ENCODE measurements at places on chromosomes 16 and 17.
A peak's percentile ranks its signal among the peaks of the same experiment; 100 is the strongest.

- DNase-seq: no peak
Observed at GRCh38 chr17:14545156-14545906, 244.4 kb downstream of the HS3ST3B1 start.

DNA sequence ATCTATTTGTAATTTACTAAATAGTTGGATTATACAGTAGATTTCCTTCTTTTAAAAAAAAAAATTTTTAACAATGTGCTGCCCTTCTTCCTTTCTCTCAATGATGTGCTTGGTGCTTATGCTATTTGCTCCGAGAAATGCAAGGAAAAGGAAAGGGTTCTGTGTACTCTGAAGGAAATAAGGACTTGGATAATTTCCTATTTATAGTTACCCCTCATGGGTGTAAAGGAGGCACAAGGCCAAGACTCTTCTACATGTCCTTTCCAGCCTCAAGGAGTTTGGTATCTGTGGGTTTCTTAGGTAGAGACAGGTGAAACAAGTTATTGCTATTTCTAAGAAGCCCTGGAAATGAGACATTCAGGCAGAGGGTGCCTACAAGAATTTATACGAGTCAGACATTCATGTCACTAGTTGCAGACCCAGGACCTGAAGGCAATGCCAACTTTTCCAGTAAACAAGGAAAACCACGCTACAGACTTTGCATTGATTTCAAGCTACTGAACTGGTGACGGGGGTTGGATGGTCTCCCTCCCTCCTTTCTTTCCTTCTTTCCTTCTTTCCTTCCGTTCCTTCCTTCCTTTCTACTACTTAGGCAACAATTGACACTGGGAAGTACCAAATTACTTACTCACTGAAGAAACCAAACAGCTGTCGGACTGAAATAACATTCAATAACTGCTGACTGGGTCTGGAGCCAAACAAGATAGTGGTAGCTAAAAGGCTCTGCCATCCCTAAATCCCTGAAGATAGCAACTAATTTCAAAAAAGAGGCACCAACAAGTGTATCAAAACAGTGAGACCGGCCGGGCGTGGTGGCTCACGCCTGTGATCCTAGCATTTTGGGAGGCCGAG is 33.8 kb upstream of the GHDC start:
- DNase-seq: no peak

DNA sequence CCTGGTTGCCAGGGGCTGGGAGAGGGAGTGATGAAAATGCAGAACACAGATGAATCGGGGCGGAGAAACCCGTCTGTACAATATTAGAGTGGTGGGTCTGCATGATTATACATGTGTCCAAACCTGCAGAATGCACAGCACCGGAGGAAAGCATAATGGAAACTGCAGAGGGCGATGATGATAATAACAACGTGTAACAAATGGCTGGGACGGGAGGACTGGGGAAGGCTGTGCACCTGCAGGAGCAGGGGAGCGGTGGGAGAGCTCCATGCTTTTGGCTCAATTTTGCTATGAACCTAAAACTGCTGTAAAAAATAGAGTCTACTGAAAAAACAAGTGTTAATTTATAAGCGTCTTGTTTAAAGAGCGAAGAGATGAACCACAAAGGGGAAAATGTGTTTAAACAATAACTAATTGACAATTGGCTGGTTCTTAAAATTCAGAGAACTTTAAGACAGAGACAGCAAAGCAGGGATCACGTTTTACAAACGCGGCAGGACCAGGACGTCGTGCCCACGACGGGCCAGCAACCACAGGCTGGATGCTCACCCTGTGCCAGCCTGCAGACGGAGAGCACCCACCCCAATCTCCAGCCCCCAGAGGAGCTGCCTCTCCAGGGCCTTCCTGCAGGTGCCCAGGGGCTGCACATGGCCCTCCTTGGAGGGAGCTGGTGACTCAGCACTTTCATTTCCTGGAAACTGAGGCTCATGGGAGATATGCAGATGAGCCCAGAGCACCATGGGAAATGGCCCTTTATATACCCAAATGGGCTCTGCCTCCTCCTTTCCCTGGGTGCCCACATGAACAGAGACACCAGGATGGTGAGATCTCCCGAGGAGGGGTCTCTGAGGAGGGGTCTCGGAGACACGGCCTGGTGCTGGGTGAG is at the start of gene TEX19:
TSS of gene TEX19 (plus strand) at position 783 of the 886 bp plus-strand sequence. CDS start 2,904 bp downstream, outside the sequence.
- DNase-seq: no peak

- DNase-seq: no peak
Observed at GRCh38 chr16:53082509-53082908, 27.7 kb downstream of the CHD9 start.

DNA sequence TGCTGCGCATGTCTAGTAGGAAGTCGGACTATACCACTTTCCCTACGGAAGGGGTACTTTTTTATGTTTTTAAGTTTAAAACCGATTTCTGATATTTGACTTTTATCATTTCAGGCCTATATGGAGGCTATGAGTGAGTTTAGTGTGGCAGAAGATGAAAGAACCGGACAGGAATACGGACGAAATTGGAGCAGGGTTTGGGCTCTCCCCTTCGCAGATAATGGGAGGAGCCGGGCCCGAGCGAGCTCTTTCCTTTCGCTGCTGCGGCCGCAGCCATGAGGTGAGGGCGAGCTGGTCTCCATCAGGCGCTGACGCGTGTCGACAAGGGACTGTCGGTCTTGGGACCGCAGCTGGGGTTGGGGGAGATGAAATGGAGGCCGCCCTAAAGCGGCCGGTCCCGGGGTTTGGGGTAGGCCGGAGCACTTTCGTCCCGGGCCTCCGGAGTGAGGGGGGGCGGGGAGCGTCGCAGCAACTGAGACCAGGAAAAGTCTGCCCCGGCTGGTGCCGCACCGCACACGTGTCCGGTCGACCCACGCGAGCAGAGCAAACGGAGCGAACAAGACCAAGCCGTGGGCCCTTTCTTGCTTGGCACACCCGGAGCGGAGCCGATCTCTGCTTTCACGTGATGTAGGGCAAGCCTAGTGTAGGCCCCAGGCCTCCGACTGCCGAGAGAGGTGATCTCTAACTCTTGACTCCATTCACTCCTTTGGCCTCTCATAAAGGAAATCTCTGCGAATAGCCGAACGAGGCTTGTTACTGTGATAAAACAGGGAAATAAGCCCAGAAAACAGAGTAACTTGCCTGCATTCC is at the start of gene RPL19:
TSS of gene RPL19 (plus strand) at position 214 of the 810 bp plus-strand sequence. CDS start at position 276, 62 bp downstream.
- no peak for DNase-seq

- DNase-seq: no peak
Observed at GRCh38 chr17:72387969-72388368, 267.1 kb downstream of the SOX9 start.

DNA sequence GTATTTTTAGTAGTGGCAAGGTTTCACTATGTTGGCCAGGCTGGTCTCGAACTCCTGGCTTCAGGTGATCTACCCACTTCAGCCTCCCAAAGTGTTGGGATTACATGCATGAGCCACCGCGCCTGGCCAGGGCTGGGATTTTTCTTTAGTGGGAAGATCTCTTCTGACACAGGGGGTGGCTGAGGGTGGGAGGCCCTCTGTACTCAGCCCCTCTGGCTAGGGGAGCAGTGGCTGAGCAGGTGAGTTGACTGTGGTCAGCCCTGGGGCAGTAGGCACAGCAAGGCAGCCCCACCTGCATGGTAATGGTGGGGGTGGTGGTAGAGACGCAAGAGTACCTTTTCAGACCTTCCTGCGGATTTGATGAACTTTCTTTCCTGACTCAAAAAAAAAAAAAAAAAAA is 12.3 kb upstream of the GPRC5B start:
- no peak for DNase-seq

- no peak for DNase-seq
Observed at GRCh38 chr16:5709889-5710288, 612.3 kb upstream of the EEF2KMT start.

- no peak for DNase-seq
Observed at GRCh38 chr16:9932919-9933653, 249.1 kb downstream of the GRIN2A start.

DNA sequence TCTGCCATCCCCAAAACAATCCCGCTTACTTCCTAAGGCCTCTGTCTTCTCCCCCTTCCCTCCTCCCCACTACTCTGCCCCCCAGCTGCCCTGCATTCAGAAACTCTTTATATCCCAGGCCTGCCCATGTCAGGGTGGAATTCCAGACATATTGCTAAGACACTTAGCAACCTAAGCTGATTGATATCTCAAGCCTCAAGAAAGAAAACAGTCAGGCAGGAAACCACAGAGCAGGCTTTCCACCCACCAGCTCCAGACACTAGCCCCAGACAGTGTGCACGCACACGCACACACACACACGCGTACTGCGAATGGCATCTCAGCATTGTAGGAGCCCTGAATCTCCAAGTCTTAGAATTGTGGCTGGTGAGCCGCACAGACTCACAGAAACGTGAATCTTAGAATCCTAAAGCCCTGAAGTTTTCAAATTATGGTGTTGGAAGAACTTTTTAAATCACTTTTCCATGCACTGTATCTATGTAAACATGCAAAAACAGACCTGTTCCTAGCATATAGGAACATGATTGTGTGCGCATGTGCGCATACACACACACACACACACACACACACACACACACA is 8.8 kb upstream of the LPCAT2 start:
- peak; percentile 99 for DNase-seq

- no peak for DNase-seq
Observed at GRCh38 chr16:5502944-5503343, 405.3 kb upstream of the EEF2KMT start.

DNA sequence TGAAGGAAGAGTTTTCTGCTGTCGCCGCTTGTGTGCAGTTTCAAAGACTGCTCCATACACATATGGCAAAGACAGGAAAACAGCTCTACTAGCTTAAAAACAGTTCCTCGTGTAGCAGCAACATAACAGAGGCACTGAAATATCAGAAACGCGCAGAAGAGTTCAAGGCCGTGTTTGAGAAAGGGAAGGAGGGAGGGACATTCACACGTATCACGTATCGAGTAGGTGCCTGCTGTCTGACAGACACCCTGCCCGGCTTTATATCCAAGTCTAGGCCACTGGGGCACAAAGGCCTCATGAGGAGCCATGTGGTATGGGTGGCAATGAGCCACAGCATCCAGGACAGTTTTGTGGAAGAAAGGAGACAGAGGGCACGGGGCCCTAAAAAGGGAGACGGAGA is 50.3 kb downstream of the PLXDC1 start:
- no peak for DNase-seq

DNA sequence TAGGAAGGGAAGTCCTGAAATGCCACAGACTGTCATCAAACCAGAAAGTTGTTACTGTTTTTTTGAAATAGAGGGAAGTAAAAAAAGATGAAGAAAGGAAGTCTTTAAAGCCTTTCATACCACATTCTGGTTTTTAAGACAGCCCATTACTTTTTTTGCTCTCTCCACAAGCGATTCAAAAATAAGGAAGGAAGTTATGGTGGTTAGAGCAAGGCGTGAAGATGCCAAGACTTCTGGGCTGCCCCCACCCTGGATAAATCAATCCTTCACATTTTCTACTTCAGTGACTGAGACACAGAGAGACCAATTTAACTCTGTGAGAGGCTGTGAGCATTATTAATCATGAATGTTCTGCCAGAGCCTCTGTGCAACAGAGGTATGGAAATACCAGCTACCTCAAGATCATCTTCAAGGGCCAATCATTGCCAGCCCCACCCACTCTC is 82.3 kb upstream of the BCAR1 start:
- DNase-seq: no peak

GRCh38 chr17:66840061-66840460 is 5.1 kb downstream of the CACNG5 start:
- no peak for DNase-seq

DNA sequence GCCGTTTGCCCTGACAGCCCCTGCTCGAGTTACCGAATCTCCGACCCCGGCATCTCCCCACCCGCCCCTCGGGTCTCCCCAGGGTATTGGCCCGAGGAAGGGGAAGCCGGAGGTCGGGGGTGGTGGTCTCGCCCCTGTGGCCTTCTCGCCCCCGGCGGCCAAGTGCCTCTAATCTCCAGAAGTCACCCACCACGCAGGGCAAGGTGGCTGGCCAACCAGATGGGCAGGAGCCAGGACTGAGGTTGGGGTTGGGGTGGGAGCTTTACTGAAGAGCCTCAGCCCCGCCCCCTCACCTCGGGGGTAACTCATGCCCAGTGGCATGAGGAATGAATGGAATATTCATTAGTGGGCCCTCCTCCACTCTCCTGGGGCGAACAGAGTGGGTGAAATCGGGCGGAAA is 637 bp downstream of the DHRS11 start:
- DNase-seq: no peak

GRCh38 chr17:19448341-19449268 is 37.6 kb downstream of the RNF112 start:
- DNase-seq: peak; percentile 93

DNA sequence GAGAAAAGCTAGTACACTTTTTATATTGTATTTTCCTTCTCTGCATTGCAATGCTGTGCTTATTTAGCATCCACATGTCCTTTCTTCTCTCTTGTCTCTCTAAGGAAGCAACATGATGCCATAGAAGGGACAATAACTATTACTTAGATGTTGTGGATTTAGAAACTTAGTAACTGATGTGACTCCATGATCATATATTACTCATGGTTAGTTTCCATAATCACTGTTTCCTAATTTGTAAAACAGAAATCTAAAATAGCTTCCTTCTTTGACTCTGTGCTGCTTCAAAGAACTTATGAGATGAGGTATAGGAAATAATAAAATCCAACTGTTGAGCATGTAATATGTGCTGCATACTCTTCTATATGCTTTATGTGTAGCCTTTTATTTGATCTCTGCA is 6.6 kb upstream of the ABCA5 start:
- no peak for DNase-seq

DNA sequence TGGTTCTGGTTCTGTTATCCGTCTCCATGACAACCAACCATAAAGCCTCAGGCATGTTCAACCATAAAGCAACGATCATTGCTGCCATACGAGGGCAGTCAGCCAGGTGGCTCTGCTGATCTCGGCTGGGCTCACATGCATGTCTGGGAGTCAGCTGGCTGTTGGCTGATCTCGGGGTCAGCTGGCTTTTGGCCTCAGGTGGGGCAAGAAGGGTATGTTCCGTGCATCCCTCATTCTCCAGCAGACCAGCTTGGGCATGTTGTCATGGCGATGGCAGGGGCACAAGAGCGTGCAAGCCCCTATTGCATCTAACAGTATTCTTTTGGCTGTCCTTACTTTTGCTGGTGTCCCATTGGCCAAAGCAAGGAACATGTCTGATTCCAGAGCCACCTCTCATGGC is 86.2 kb downstream of the ABCC6 start:
- no peak for DNase-seq

- DNase-seq: no peak
Observed at GRCh38 chr17:80428363-80428762, 13.4 kb downstream of the ENDOV start.

GRCh38 chr17:6196355-6196754 is 126.2 kb downstream of the WSCD1 start:
- no peak for DNase-seq
